ENCODE measurements at places on chromosomes 6 and 20.
A peak's percentile ranks its signal among the peaks of the same experiment; 100 is the strongest.

DNA sequence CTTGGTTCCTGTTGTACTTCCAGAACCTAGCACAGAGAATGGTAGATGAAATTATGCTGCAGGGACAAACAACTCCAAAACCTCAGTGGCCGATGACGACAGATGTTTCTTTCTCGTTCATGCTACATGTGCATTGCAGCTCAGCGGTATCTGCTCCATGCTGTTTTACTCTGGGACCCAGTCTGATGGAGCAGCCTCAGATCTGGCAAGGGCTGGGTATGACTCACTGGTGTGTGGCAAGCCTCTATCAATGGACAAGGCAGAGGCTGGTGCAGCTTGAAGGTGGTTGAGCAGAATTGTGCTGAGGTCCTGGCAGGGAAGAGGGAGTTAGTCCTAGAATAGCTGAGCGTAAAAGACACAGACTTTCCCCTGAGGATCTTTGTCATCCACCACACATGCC lies 10.3 kb upstream of the BLCAP start:
- no peak for DNase-seq

DNA sequence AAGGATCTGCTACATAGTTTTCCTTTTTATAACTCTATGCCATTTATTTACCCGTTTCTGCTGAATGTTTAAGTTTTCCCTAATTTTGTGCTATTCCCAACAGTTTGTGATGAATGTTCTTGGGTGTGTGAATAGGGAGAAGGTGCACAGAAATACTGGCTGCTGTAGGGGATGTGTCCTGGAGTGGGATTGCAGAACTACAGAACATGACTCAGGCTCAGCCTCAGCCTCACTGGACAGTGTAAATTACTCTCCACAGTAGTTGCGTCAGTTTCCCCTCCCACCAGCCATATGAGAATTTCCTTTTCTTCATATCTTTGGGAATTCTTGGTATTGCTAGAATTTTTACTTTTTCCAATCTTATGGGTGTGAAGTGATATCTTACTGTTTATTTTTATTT lies 57.0 kb downstream of the SLX4IP start:
- no peak for DNase-seq

DNA sequence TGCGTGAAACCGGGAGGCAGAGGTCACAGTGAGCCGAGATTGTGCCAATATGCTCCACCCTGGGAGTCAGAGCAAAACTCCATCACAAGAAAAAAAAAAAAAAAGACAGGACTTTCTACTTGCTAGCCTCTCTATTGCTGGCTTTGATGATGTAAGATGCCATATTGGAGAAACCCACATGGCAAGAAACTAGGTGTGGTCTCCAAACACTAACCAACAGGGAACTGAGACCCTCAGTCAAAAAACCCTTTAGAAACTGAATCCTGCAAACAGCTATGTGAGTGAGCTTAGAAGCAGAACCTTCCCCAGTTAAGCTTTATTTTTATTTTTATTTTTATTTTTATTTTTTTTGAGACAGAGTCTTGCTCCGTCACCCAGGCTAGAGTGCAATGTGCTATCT lies 18.4 kb upstream of the ZBTB22 start:
- no peak for DNase-seq

GRCh38 chr6:132130626-132131298 lies 179.6 kb upstream of the CCN2 start:
- DNase-seq, result no peak

DNA sequence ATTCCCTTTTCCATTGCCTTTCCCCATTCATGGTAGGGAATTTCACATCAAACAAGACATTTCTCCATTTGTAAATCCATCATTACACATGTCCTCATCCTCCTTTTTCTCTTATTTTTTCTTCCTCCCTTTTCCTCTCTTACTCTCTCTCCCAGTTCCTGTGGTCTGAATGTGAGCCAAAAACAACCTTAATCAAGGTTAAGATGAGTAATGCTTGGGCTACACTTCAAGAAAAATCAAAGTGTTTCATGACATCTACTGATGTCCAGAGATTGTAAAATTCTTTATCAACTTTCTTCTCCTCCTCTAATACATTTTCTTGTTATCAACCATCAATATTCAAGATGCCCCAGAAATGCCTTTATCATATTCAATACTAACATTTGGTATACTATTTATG lies 208.0 kb upstream of the PRND start:
- DNase-seq, result no peak

GRCh38 chr20:57082357-57082945 lies 184.0 kb downstream of the BMP7 start:
- no peak for DNase-seq

GRCh38 chr6:167091026-167091804 lies 31.7 kb upstream of the CCR6 start:
- DNase-seq, result no peak

DNA sequence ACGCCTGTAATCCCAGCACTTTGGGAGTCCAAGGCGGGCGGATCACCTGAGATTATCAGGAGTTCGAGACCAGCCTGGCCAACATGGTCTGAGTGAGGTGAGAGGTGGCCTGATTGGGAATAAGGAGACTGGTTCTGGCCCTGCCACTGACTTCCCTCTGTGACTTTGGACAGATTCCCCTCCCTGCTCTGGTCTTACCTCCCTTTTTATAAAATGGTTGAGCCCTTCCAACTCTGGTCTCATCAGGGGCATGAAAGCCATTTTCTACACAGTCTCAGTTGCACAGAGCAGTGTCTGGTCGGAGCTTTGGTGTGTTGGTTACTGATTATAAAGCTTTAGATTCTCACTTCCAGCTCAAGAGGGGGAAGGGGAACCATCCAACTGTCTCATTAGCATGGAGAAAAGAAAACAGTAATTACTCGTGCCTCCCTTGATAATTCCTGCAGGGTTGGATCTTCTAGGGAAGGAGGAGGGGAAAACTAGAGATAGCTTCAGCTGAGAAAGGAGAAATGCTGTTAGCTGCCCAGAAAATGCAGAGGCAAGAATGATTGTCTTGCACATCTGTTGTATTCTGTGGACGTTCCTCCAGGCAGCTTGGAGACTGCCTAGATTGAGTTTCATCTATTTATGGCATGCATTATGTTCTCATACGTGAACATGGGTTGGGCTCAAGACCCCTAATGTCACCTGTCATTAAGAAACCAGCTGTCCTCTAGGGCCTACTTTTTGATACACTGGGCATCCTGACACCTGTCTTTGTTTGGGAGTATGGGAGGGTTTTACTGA lies 30.4 kb downstream of the RALY start:
- no peak for DNase-seq

GRCh38 chr6:146200176-146200575 lies 171.3 kb downstream of the GRM1 start:
- DNase-seq, result no peak

DNA sequence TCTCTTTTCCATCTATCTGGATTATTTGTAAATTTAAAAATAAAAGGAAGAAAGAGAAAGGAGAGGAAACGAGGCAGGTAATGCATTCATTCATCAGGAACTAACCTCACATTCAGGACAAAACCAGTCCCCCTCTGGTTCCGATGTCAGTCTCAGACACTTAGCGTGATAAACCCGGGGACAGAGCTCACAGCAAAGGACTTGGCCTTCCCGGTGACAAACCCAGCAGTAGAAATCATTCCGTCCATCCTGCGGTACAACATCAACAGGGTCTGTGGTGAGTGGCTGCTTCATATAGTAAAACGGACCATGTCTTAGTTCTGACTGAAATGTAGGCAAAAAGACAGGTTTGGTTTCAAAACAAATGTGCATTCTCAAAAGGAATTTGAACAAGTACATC lies 57.9 kb downstream of the ZMYND8 start:
- no peak for DNase-seq

DNA sequence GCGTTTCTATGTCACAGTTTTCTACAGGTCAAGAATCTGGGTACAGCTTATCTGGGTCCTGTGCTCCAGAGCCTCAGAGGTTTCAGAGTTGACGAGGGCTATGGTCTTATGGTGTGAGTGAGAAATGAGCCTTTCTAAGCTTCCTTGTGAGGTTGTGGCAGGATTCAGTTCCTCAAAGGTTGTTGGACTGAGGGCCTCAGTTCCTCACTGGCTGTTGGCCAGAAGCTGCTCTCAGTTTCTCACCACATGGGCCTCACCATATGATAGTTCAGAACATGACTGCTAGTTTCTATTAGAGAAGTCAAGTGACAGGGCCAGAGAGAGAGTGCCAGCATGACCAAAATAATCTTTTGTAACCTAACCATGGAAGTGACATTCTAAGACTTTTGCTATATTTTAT lies 96.1 kb downstream of the NUS1 start:
- DNase-seq, result no peak

DNA sequence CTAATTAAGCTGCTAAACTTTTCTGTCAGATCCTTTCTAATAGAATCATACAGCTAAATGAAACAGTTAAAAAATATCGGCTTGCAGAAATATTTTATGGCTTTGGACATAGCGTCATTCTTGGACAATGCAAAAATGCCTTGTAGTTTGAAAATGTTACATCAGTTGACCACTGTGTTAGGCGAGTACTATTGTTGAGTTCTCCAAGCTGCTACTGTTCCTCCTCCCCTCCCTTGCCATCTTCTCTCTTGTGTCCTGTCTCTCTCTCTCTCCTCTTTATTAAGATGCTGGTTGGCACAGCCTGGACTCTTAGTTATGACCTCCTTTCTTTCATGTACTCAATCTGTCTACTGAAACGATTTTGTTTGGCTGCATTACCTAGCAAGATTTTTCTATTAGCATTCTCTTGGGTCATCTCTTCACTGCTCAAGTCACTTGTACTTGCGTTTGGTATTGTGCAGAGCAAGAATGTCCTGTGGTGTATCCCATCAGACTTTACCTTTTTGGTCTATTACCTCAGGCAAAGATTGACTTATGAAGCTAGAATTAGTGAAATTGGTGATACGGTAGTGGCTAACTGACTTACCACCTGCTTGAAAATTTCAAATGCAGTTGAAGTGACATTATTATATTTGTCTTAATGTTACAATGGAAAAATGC lies 127.9 kb downstream of the FARS2 start:
- DNase-seq, result no peak

- DNase-seq, result no peak
Observed at GRCh38 chr6:99151634-99152346, 197.7 kb downstream of the FAXC start.

DNA sequence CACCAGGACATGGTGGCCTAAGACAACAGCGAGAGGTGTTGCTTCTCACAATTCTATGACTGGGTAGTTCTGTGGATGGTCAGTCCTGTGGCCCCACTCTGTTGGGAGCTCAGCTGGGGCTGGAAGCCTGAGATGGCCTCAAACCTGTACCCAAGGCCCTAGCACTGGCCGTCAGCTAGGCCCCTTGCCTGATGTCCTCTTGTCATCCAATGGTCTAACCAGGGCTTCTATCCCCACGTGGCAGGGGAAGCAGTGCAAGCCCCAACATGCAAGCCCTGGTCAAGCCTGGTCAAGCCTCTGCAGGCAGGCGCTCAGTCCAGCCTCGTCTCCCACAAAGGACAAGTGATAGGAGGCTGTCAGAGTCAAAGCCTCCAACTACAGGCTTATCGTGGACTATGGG lies 196.5 kb upstream of the CST7 start:
- DNase-seq, result peak; percentile 87

DNA sequence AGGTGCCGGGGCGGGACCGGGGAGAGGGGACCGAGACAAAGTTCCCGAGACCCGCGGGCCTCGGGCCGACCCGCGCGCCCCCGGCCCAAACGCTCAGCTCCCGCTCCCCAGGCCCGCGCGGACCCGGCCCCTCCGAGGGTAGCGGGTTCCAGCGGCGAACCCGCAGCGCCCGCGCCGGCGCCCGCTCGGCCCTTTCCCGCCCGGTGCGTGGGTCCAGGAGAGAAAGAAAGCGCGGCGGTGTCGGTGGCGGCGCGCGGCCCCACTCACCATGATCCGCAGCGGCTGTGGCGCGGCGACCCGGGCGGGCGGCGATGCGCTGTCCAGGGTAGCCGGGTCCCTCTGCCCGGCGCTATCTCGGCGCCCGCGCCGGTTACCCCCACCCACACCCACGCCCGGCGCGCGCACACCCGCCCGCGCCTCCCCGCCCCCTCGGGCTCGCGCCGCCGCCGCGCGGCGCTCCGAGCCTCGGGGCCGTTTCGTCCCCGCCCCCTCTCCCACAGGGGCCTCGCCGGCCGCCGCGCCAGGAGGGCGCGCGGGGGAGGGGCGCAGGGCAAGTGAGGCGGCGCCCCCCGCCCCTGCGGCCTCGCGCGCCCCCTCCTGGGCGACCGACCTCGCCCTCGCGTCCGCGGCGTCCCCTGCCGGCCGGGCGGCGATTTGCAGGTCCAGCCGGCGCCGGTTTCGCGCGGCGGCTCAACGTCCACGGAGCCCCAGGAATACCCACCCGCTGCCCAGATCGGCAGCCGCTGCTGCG lies at the start of gene ELOVL2:
ELOVL2 (minus strand) TSS at position 345 of the 751 bp plus-strand sequence; CDS start at position 270, 75 bp downstream.
- no peak for DNase-seq

DNA sequence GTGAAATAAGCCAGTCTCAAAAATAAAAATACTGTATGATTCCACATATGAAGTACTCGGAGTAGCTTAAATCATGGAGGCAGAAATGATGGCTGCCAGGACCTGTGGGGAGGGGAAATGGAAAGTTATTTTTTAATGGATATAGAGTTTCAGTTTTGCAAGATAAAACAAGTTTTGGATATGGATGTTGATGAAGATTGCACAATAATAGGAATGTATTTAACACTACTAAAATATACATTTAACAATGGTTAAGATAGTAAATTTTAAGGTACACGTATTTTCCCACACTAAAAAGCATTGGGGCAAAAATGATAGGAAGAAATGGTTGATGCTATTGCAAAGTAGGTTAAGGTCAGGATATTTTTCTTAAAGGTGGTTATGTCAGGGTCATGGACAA lies 1058.9 kb upstream of the MAP3K7 start:
- no peak for DNase-seq

GRCh38 chr20:62236766-62237513 lies 1.4 kb upstream of the OSBPL2 start:
- no peak for DNase-seq

- no peak for DNase-seq
Observed at GRCh38 chr20:57294550-57294949, 28.1 kb upstream of the BMP7 start.

DNA sequence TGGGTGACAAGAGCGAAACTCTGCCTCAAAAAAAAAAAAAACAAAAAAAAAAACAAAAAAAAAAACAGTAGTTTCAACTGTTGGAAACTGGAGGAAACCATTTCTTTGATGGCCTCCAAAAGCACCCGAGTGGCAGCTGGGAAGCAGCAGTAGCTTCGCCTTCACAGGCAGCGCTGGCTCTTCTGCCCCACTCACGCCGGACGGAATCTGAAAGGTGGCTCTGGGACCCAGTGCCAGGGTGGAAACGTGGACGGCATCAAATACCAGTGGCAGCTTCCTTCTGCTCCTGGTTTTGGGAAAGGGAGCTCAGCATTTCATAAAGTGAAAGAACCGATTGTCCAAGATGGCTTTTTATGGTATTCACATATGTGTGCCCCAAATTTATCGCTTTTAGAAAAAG lies 159.4 kb downstream of the SMOC2 start:
- DNase-seq, result no peak

DNA sequence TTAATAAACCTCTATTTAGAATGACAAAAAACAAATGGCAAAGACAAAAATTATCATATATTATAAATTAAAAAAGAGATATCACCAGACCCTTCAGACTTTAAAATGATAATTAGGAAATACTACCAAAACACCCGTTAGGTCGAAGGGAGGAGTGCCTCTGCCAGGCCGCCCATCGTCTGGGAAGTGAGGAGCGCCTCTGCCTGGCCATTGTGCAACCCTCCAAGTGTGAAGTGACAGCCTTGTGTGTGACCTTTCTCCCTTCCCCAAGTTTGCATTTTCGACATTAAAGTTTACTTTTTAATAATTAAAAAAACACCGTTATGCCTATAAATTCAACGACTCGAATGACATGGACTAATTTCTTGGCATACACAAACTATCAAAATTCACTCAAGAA lies 64.5 kb upstream of the TASP1 start:
- DNase-seq, result no peak
